CD4-positive, alpha-beta memory T cell (primary cell): ENCODE measurements at places on chromosomes 6 and 20.

- DNase-seq: no peak
- H3K4me1 ChIP-seq: no peaks in the 10 kb centered on the region
- no peak overlapping the region for H3K27ac ChIP-seq
Measured at GRCh38 chr6:12761376-12762115, 45.0 kb downstream of the PHACTR1 start.

GRCh38 chr20:11315525-11315924, 602.2 kb upstream of the BTBD3 start:
- H3K27me3 ChIP-seq: no peaks in the 10 kb centered on the region
- DNase-seq: no peak
- no peaks in the 10 kb centered on the region for H3K4me1 ChIP-seq

- DNase-seq: no peak
- no peak overlapping the region for H3K27ac ChIP-seq
- H3K27me3 ChIP-seq: no peaks in the 10 kb centered on the region
- H3K36me3 ChIP-seq: no peaks in the 10 kb centered on the region
- H3K4me3 ChIP-seq: no peak overlapping the region
- H3K4me1 ChIP-seq: no peaks in the 10 kb centered on the region
Measured at GRCh38 chr6:67184405-67184804, 1450.7 kb upstream of the ADGRB3 start.

GRCh38 chr6:106448000-106448426, 87.5 kb downstream of the CRYBG1 start:
- H3K27ac ChIP-seq: no peak overlapping the region
- H3K4me3 ChIP-seq: no peak overlapping the region
- peaks cover 5% of the 10 kb centered on the region for H3K4me1 ChIP-seq
- no peaks in the 10 kb centered on the region for H3K27me3 ChIP-seq

DNA sequence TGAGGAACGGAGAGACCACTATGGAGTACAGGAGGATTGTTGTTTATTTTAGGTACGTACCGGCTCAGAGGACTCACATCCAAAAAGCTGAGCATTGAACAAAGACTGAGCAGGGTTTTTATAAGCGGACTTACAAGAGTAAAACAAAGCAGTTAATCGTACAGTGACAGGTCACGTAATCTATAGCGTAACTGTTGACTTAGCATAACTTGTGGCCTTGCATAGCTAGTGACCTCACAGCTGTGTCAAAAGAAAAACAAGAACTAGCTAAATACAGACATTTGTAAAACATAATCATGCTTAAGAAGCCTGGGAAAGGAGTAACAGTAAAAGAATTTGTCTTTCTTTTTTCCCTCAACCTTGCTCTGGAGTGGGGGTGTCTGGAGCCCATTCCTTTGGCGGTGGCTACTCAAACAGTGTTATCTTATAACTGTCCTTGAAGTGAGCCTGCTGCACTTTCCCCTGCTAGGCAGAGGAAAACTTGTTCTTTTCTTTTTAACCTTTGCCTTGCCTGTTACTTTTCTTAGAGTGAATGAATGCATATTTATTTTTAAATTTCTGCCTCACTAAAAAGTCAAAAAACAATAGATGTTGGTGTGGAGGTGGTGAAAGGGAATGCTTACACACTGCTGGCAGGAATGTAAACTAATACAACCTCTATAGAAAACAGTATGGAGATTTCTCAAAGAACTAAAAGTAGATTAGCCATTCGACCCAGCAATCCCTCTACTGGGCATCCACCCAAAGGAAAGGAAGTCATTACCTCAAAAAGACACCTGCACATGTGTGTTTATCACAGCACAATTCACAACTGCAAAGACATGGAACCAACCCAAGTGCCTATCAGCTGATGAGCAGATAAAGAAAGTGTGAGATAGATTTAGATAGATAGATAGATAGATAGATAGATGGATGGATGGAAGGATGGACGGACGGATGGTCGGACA, 109.0 kb downstream of the TAF4 start:
- H3K27me3 ChIP-seq: no peaks in the 10 kb centered on the region
- no peaks in the 10 kb centered on the region for H3K36me3 ChIP-seq

GRCh38 chr6:39911513-39912125, 22.6 kb downstream of the MOCS1 start:
- no peaks in the 10 kb centered on the region for H3K27me3 ChIP-seq
- H3K27ac ChIP-seq: no peak overlapping the region
- H3K4me1 ChIP-seq: no peaks in the 10 kb centered on the region

GRCh38 chr6:19925533-19925932, 88.4 kb downstream of the ID4 start:
- no peak overlapping the region for H3K27ac ChIP-seq
- no peak for DNase-seq
- H3K27me3 ChIP-seq: no peaks in the 10 kb centered on the region
- H3K36me3 ChIP-seq: no peaks in the 10 kb centered on the region
- no peaks in the 10 kb centered on the region for H3K4me1 ChIP-seq

DNA sequence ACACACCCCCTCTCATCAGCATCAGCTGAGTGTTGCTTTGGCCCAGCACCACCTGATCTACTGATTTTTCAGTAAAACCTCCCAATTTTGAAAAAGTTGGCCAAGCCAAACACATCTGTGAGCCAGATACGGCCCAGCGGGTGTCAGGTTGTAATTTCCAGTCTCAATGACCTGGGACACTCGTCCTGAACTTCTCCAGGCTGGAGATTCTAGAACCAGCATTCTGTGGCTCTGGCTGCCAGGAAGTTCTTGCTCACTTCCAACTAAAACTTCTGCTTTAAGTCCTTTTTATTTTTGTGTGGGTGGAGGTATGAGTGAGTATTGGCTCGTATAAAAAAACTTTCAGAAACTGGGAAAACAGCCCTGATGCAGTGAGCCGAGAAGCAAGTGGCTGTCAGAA, 5.1 kb downstream of the KIAA1755 start:
- no peaks in the 10 kb centered on the region for H3K27me3 ChIP-seq
- H3K4me1 ChIP-seq: no peaks in the 10 kb centered on the region
- no peak overlapping the region for H3K4me3 ChIP-seq
- no peaks in the 10 kb centered on the region for H3K36me3 ChIP-seq
- no peak overlapping the region for H3K27ac ChIP-seq

DNA sequence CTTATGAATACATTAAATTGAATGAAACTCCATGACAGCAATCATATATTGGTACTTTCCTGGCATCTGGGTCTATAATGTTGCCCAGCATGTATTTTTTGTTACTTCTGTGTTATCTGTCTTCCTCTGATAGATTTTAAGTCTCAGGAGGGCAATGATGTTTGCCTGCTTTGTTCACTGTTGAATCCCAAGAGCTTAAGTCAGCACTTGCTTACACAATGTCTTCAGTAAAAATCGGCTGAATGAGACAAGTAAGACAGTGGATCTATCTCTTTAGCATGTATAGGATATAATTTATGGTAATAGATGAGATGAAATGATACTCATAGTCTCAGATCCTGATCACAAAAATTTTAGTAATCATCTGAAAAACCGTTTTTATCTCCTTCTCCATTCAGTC, 1034.9 kb upstream of the EPHA7 start:
- no peak overlapping the region for H3K4me3 ChIP-seq
- no peaks in the 10 kb centered on the region for H3K4me1 ChIP-seq
- no peaks in the 10 kb centered on the region for H3K27me3 ChIP-seq
- H3K27ac ChIP-seq: no peak overlapping the region
- no peak for DNase-seq

DNA sequence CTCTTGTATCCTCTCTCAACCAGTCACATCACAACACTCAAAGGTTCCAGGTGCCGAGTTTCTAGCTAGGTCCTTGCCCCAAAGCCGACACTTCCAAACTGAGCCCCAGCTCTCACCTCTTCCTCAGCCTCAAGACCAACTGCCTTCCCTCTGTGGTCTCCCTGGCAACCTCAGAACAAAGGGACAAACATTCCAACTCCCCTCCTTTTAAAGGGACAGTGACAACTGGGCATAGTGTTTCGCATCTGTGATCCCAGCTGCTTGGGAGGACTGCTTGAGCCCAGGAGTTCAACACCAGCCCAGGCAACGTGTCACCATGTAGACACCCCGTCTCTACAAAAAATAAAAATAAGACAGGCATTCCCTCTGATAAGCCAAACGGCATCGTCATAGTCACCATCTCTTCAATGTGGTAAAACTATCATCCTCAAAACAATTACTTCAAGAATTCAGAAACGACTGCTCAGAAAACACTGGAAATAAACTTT, 11.3 kb downstream of the DIDO1 start:
- H3K27me3 ChIP-seq: no peaks in the 10 kb centered on the region
- H3K36me3 ChIP-seq: peaks cover 34% of the 10 kb centered on the region
- peaks cover 68% of the 10 kb centered on the region for H3K4me1 ChIP-seq
- no peak overlapping the region for H3K4me3 ChIP-seq
- no peak overlapping the region for H3K27ac ChIP-seq
- DNase-seq: peak; percentile 47

GRCh38 chr6:16840291-16840690, 79.0 kb upstream of the ATXN1 start:
- peaks cover 27% of the 10 kb centered on the region for H3K4me1 ChIP-seq
- H3K36me3 ChIP-seq: no peaks in the 10 kb centered on the region
- DNase-seq: no peak

DNA sequence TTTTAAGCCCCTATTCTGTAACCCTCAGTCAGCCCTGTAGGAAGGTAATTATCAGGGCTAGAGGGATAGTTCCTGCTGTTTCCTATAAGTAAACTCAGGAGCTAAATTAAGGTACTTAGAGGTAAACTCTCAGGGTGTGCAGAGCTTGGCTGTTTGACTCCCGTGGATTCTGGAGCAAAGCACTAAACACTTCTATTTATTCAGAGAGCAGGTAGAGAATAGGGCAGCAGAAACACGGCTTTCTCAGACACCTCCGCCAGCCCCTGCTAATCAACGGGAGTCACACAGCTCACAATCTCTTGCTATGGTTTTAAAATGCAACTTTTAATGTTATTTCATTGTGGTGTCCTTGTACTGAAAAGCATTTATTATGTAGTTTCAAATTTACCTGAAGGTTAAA, 21.8 kb downstream of the PRKN start:
- H3K27ac ChIP-seq: no peak overlapping the region
- no peak for DNase-seq
- H3K4me1 ChIP-seq: no peaks in the 10 kb centered on the region
- no peaks in the 10 kb centered on the region for H3K27me3 ChIP-seq
- no peaks in the 10 kb centered on the region for H3K36me3 ChIP-seq

- H3K27ac ChIP-seq: no peak overlapping the region
- H3K27me3 ChIP-seq: no peaks in the 10 kb centered on the region
- peaks cover 49% of the 10 kb centered on the region for H3K4me1 ChIP-seq
- H3K4me3 ChIP-seq: no peak overlapping the region
Measured at GRCh38 chr6:156877126-156877863, 100.1 kb downstream of the ARID1B start.

DNA sequence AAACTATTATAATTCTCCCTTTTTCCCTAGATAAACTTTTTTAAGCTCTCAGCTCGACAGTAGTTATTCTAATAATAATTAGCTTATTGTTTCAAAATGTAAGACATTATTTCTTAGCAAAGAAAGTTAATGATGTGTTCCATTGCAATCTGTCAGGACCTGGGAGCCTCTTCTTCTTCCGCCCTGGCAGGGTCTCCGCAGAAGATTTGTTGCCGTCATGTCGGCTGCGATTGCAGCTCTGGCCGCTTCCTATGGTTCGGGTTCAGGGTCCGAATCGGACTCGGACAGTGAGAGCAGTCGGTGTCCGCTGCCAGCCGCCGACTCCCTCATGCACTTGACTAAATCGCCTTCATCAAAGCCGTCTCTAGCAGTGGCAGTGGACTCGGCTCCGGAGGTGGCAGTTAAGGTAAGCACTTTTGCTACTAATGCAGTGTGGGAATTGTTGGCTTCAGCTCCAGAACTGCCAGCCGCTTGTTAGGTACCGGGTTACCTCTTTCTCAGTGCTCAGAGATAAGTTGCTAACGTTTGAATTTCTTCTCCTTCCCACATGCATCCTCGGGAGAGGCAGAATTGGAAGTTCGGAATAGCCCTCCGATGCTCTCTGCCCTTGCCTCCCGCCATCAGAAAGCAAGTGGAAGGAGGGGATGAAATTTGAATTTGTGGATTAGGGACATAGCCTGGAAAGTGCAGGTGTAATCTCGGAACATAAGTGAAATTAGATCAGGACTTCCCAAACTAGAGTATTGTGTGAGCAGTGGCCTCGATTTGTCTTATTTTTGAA, at the start of gene CDC40:
Gene CDC40 (plus strand): TSS at position 200 of the 781 bp plus-strand sequence. CDS start 18 bp downstream, at position 218.
- H3K4me3 ChIP-seq: peak within 1 kb of the TSS; percentile 77
- no peak for DNase-seq
- peaks cover 54% of the 10 kb centered on the region for H3K4me1 ChIP-seq

GRCh38 chr20:4730780-4731179, 9.1 kb downstream of the PRND start:
- no peaks in the 10 kb centered on the region for H3K36me3 ChIP-seq
- peaks cover 20% of the 10 kb centered on the region for H3K4me1 ChIP-seq
- peaks cover 3% of the 10 kb centered on the region for H3K27me3 ChIP-seq
- no peak for DNase-seq
- no peak overlapping the region for H3K27ac ChIP-seq
- no peak overlapping the region for H3K4me3 ChIP-seq

DNA sequence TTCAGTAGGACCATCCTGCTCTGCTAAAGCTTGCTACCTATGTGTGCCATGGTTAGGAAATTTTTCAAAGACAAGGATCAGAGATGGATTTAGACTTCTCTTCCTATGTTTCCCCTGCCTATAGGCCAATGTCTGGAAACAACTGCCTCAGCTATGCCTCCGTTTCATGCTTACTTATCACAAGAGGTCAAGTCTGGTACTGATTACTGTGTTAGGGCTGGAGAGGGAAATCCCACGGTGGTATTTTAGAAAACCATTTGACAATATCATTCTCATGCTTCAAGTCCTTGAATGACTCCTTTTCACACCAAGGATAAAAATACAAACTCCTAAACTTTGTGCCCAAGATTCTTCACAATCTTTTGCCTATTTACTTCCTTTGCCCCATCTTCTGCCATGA, 484.3 kb downstream of the DHX35 start:
- no peak overlapping the region for H3K4me3 ChIP-seq
- H3K27me3 ChIP-seq: no peaks in the 10 kb centered on the region
- H3K27ac ChIP-seq: no peak overlapping the region
- no peaks in the 10 kb centered on the region for H3K4me1 ChIP-seq

GRCh38 chr20:15446373-15446772, 1109.0 kb upstream of the FLRT3 start:
- no peaks in the 10 kb centered on the region for H3K4me1 ChIP-seq
- H3K27me3 ChIP-seq: no peaks in the 10 kb centered on the region
- no peak for DNase-seq
- no peak overlapping the region for H3K27ac ChIP-seq

DNA sequence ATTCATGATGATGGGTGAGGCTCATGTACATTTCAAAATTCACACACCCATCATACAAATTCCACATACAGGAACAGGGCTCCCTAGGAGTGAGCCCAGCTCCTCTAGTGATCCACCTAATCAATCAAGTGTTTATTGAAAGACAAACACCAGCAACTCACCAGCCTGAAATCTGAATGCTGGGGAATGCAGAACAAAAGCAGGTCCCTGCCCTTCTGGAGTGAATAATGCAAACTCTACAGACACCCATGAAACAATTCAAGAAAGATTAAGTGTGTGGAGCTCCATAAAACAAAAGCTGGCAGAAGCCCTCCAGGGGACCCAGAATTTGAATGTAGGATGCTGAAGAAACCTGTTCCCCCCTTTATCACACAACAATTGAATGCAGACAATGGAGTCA, 396.7 kb upstream of the JARID2 start:
- H3K4me1 ChIP-seq: no peaks in the 10 kb centered on the region
- no peaks in the 10 kb centered on the region for H3K27me3 ChIP-seq
- no peak overlapping the region for H3K4me3 ChIP-seq
- H3K27ac ChIP-seq: no peak overlapping the region
- no peaks in the 10 kb centered on the region for H3K36me3 ChIP-seq
- DNase-seq: no peak
